Esophagus mucosa (tissue), 1 donor: ENCODE measurements at places on chromosomes 2 and 18. TPM values are rescaled to one million over a fixed set of nuclear protein-coding genes. Genes with fewer than 3 reads are reported as not detected.

- ATAC-seq = no peak
Observed at GRCh38 chr2:164430166-164430783, 191.0 kb downstream of the GRB14 start.

GRCh38 chr2:128538396-128538795 lies 219.7 kb upstream of the HS6ST1 start:
- no peak for ATAC-seq

ADGRF3 gene
- total RNA-seq = 0.04 TPM

NTSR2 gene
- total RNA-seq = not detected

SKA1 gene
- total RNA-seq = 7.0 TPM

ERCC3 gene
- 19.0 TPM for total RNA-seq

SRBD1 gene
- total RNA-seq = 9.2 TPM
